ENCODE measurements at places on chromosomes 12 and 14. TPM values are rescaled to one million over a fixed set of nuclear protein-coding genes. Genes with fewer than 3 reads are reported as not detected.

The BCL11B gene
- polyA plus RNA-seq, result 2.3 TPM

The DDIT3 gene
- polyA plus RNA-seq, result 35.7 TPM

The SIRT4 gene
- 4.2 TPM for polyA plus RNA-seq

The KRT4 gene
- polyA plus RNA-seq, result 0.35 TPM

The ERP27 gene
- polyA plus RNA-seq, result 21.8 TPM

The LTBR gene
- polyA plus RNA-seq, result 54.1 TPM

The KRT78 gene
- not detected for polyA plus RNA-seq
